ENCODE measurements at places on chromosomes 13 and 19. TPM values are rescaled to one million over a fixed set of nuclear protein-coding genes. Genes with fewer than 3 reads are reported as not detected.

DNA sequence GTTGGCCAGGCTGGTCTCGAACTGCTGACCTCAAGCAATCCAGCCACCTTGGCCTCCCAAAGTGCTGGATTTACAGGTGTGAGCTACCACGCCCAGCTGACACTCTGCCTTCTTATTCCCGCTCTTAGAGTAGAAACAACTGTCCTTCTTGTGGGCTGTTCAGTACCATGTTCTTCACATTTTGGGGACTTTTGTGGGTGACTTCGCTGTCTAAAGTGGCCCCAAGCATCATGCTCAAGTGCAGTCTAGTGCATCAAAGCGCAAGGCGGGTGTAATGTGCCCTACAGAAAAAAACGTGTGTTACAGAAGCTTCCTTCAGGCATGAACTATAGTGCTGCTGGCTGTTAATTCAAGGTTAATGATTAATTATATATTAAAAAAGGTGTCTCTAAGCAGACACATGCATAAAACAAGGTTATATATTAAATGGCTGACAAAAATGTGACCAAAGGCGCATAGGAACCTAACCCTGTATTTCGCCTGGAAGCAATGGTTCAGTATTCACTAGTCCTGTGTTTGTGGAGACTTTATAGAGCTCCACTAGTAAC lies 38.3 kb downstream of the ABCC4 start:
- no peak for DNase-seq

GRCh38 chr19:23804676-23805075 lies 46.0 kb upstream of the ZNF681 start:
- no peak for DNase-seq

- no peak for DNase-seq
Measured at GRCh38 chr19:16402041-16402440, 69.7 kb downstream of the EPS15L1 start.

DNA sequence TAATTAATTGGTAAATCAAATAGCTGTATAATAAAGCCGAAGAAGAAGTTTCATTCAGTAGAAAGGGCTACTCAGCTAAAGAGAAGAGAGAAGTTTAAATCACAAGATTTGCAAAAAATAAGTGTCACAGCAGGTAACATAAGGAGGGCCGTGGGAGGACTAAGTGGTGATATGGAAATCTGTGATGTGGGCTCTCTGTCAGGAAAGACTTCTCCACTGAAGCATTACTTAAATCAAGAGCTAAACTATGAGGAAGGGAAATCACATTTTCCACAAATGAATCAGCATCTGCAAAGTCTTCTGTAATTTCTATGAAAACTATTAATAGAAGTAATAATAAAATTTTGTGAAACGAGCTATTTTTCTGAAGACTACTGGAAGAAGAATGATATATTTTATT lies 153.8 kb downstream of the PCDH9 start:
- no peak for DNase-seq

Gene ZNF264
- 38.5 TPM for total RNA-seq

Gene ADGRE2
- 46.0 TPM for total RNA-seq

Gene NCAN
- not detected for total RNA-seq

Gene ZNF470
- 2.2 TPM for total RNA-seq

Gene IZUMO4
- total RNA-seq: 2.2 TPM

Measured in hematopoietic multipotent progenitor cell (in vitro differentiated cells).